ENCODE measurements at places on chromosomes 11 and 22.

DNA sequence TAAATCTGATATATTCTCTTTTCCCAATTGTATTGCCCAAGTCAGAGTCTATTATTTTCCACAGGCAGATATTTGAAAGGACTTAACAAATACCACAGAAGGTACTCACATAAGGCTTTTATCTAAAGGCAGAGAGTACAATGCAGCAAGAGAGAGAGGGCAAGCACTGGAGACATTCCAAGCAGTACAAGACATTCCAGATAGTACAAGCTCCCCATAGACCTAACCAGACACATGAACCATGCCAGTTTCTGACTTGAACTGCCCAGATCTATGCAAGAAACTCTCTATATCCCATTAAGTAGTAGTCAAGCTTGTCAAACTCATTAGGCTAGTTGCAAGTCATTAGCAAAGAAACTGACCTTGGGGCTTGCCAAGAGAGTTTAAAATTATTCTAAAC is 11.2 kb upstream of the MS4A6E start:
- DNase-seq = no peak

DNA sequence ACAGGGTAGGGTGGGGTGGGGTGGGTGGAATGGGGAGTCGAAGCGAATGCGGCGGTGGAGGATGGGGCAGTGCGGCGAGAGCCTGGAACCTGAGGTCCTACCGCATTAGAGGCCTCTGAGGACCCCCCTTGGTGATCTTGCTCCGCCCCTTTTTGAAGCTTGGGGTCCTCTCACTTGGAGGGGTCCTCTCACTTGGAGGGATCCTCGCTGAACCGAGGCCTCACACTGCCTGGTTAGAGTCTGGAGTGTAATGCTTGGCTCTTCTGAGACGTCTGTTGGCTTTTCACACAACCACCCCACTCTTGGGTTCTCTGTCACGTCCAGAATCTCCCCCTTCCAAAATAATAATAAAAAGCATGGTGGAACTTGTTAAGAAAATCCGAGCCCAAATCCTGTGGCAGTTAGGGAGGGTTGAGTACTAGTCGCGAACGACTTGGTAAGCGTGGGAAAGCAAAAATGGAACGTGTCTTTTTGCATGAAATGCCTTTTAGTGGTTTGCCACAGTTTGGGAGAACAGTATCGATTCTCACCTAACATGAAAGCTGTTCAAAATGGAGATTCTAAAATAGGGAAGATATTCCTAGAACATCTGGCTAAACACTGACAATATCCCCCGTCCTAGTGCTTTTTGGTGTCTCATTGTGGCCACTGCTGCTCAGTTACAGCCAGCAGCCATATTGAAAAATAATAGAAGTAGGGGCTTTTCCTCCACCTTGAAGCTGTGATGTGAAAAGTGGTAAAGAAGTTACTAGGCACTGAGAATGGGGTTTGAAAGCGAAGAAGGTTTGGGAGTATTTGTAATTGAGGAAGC is 822 bp downstream of the RBX1 start:
- DNase-seq = no peak

DNA sequence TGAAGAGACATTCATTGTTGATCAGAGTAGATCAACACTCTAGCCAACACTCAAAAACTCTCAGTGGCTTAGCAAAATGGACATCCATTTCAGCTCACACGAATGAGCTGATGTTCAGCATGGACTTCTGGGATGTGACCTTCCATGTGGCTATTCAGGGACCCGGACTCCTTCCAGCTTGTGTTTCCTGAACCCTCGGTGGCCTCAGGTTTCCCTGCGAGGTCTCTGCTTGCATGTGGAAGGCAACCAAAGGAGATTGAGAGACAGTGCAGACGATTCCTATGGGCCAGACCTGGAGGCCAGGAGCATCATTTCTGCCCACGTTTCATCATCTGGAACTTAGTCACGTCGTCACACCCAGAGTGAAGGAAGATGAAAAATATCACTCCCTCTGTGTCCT is 1137.4 kb downstream of the TBC1D22A start:
- no peak for DNase-seq

- DNase-seq = no peak
These were observed 10.2 kb downstream of the ATL3 start for GRCh38 chr11:63660972-63661371.

DNA sequence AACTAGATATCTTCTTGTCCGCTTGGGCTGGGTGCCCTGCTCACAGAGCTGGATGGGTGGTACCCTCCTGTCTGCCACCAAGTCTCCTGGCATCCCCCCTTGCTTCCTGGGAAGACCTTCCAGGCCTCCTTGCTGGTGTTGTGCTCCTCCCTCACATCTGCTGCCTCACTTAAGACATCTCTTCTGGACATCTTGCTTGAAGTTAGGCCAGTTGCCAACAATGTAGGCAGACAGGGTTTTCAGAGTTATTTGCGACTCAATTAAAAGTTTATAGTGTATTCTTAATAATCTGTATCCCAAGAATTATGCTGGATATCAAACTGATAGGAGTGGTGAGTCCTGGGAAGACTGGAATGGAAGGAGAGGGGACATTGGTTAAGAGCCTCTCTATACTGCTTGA is 64.0 kb upstream of the TNRC6B start:
- no peak for DNase-seq

DNA sequence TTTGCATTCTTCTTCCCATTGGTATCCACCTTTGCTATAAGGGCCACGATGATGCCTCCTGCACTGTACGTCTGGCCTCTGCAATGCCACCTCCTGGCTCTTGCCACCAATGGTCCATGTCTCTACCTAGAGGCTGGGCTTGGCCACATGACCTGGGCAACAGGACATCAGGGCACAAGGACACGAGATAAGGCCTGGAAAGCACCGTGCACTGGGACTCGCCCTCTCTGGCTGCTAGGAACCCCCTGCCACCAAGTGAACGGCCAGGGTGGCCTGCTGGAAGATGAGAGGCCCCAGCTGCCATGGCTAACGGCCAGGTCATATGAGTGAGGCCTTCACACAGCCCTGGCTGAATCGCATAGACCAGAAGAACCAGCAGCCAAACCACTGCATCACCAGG is 87.4 kb downstream of the TRMU start:
- DNase-seq = no peak

DNA sequence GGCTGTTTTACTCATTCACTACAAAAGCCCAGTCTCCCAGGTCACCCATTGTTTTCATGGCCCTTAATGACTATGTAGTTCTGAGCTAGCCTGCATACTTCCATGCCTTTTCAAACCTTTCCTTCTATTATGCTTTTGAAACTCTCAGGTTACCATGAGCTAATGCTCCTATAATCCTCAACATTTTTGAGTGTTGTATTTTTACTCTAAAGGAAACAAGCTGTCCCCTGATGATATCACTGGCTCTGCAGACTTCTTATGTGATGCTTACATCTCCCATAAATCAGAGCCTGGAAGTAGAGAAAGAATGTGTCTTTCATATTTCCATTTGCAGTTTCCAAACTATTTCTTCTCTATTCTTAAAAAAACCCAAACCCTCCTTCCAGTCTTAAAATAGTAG is 159.0 kb upstream of the RAG2 start:
- no peak for DNase-seq

DNA sequence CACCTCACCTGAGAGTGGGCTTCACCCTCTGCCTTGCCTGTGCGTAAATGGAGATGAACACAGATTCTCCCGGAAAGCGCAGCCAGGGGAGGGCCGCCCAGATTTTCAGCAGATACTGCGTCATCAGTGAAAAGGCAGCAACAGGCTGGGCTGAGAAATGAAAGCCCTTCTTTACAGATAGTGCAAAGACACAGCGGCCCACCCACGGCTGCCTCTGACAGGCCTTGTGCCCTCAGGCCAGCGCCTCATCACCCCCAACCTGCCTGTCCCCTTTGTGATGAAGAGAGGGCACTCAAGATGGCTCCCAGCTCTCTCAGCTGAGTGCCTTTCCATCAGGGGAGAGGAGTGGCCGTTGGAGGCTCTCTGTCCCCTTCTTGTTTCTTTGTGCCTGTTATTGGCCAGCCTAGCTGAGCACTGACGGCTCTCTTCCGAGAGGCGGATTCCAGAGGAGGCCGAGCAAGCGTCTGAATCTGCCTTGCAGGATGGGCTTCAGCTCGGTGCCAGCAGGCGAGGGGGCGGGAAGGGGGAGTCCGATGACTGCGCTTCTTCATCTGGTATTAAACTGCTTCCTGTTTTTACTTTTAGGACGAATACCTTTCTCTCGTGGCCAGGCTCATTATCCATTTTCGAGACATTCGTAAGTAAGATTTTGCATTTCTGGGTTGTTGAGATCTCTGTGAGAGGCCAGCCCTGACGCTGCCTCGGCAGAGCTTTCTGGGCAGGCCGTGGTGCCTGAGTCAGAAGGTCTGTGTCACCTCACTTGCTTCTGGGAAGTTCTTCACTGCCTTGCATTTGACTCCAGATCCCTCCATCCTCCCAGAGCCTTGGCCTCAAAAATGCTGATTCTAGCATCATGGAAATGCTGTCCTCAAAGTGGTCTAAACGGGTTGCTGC is 43.7 kb downstream of the MED15 start:
- no peak for DNase-seq

DNA sequence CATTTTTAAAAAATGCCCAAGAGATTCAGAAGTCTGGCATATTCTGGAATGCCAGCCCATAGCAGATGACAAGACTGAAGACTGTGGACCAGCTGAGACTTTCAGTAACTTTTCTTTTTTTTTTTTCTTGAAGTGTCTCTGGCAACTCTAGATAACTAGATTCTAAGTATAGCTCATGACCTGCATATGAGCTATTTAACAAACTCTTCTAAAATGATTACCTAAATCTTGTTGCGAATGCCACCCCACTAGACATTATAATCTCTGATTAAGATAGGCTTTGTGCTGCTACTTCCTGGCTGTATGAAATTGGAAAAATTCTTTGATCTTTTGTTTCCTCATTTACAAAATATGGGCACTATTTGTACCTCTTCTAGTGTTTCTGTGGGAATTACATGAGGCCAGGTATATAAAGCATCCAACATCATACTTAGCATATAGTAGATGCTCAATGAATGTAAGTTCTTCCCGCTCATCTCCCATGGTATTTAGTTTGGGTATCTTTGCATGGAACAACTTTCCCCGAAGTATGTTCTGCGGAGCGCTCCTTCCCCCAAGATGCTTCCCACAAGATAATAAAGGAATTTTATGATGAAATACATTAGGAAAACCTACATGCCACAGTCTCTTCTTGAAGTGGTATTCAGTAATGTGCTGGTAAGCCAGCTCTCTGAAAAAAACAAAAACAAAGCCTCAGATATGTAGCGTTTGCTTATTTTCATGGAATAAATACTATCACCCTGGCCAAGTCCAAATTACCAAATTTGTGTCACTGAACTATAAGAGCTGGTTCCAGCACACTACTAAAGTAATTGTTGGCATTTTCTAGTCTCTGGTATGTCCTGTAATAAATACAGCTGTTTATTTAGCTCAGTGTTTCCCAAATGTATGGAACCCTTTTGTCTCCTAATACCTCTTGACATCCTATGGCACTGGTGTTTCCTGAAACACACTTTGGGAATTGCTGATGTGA is 86.8 kb upstream of the TIMP3 start:
- DNase-seq = no peak

DNA sequence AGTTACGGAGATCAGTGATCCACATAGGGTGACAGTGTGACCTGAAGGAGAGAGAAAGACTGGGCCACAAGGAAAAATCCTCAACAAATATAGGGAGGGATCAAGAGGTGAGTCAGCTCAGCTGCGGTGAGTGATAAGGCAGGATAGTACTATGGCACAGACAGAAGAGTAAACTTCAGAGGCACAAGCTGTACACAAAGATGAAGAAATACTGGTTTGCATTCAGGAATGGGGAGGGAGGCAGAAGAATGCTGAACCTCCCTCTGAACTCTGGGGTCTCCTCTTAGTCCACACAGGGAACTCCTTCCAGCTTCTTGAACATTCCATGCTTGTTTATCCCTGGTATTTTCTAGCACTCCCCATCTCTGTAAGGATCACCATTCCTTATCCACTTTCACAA is 162.7 kb downstream of the BARX2 start:
- no peak for DNase-seq

DNA sequence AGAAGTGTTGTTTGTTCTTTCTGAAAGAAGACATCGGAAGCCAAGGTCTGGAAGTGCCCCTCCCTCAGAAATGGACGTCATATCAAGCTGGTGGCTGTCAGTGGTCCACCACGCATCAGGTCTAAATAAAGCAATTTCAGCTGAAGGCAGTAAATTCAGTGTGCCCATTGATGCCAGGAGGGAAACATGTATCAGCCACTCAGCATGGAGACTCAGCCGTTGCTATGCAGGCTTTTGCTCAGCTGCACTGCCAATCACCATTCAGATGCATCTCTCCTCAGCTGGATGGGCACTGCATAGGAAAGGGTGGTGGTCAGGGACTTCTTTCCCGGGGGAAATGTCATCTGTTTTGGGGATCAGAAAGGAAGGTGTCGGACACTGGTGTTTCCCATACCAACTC is 878.2 kb downstream of the NTM start:
- no peak for DNase-seq

- DNase-seq = no peak
These were observed 23.8 kb upstream of the TOLLIP start for GRCh38 chr11:1333091-1333772.

GRCh38 chr11:27863637-27864036 is 163.4 kb upstream of the BDNF start:
- DNase-seq = no peak

- no peak for DNase-seq
These were observed 23.9 kb downstream of the IL10RA start for GRCh38 chr11:118009864-118010737.

GRCh38 chr22:46483353-46483752 is 54.1 kb downstream of the CELSR1 start:
- DNase-seq = no peak

- no peak for DNase-seq
These were observed 185.4 kb upstream of the CNTN5 start for GRCh38 chr11:98835335-98835734.

DNA sequence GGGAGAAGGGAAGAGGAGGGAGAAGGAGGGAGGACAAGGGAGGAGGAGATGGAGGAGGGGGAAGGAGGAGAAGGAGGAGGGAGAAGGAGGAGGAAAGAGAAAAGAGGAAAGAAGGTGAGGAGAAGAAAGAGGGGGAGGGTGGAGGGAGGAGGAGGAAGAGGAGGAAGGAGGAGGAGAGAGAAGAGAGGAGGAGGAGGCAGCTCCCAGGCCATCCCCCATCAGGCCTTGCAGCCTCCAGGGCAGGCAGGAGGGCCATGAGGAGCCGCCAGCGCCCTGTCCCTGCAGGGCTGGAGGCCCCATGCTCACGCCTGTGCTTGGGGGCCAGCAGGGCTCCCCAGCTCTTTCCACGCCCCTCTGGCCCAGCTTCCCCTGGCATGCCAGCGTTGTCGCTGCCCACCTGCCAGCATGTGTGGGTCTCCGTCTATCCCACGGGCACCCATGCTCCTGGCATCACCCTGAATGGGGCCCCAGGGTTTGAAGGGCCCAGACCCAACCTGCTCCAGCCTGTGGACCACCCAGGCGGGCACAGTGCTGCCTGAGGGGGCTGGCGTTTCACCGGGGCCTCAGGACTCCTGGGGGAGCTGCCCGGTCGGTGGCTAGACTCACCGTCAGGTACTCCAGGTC is 5.2 kb downstream of the TSPAN32 start:
- peak; percentile 20 for DNase-seq

- no peak for DNase-seq
These were observed 422.4 kb downstream of the CTTN start for GRCh38 chr11:70820712-70821111.

Measured in GM04504 (cell line).